ENCODE measurements at places on chromosomes 6 and 20.

DNA sequence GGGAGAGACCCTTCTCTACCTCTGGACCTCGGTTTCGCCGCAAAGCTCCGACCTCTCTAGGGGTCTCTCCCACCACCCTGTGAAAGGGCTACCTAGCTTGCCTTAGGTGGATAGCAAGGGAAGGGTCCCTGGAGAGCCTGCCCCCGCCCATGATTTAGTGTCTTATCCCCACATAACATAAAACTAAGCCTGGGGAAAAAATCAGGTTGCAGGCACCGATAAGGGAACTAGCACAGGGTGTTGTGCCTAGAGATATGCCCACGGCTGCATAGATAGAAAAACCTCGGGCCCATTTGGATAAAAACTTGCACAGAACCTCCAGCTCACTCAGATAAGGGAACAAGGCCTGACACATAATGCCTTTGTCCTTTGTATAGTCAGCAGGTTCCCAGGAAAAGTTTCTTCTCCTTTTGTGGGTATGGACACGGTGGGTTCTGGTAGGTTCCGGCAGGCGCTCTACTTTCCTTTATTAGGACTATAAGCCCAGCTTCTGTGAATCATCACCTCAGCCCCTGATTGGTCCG is 846 bp downstream of the ZSCAN31 start:
- no peak for DNase-seq

- no peak for DNase-seq
Observed at GRCh38 chr6:170347975-170348374, 41.4 kb downstream of the FAM120B start.

- no peak for DNase-seq
Observed at GRCh38 chr6:113888956-113889630, 31.9 kb downstream of the MARCKS start.

DNA sequence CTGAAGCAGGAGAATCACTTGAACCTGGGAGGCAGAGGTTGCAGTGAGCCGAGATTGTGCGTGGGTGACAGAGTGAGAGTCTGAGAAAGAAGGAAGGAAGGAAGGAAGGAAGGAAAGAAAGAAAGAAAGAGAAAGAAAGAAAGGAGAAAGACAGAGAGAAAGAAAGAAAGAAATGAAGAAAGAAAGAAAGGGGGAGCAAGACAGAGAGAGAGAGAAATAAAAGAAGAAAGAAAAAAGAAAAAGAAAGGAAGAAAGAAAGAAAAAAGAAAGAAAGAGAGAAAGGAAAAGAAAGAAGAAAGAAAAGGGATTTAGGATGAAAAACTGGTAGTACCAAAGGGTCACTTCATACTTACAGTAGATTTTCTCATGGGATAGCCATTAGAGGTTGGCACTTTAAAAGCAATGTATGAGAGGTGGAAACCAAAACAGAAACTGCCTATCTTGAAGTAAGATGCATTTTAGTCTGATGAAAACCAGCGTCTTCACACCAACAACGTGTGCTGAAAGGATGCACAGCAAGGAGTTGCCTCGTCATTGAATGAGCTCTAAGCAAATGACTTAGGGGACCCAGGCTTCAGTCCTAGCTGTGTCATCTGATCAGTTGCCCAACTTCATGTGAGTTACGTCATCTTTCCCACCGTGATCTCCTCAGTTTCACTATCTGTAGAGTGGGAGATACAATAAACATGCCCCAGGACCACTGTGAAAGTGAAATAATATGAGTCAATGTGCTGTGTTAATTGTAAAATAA is 133.9 kb upstream of the NEDD9 start:
- no peak for DNase-seq

DNA sequence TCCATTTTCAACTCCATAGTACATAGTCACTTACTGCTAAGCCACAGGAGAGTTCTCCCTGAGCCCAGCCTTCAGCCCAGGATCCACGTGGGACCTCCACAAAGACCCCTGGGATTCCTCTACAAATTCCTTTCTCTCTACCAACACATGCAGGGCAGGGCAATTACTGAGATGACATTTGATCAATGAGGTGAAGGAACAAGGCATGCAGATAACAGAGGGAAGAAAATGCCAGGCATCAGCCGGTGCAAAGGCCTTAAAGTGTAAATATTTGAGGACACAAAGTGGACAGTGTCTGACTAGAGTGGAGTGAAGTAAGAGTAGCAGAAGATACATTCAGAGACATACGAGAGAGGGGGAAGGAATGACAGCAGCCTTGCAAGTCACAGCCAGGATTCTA is 70.2 kb downstream of the HS3ST5 start:
- no peak for DNase-seq

GRCh38 chr6:144898052-144898689 is 613.0 kb downstream of the UTRN start:
- DNase-seq: peak; percentile 79

Measured in HCEC 1CT (cell line).